NCI-H510A (cell line): ENCODE measurements at places on chromosomes 2 and 18.
A peak's percentile ranks its signal among the peaks of the same experiment; 100 is the strongest.

DNA sequence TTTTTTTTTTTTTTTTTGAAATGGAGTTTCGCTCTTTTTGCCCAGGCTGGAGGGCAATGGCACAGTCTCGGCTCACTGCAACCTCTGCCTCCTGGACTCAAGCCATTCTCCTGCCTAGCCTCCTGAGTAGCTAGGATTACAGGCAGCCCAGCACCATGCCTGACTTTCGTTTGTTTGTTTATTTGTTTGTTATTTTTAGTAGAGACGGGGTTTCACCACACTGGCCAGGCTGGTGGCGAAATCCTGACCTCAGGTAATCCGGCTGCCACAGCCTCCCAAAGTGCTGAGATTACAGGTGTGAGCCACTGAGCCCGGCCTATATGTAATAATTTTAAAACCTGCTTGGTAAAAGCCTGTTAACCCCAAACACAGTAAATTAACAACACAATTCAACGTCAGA lies 435.7 kb downstream of the LRRTM4 start:
- no peak for DNase-seq

DNA sequence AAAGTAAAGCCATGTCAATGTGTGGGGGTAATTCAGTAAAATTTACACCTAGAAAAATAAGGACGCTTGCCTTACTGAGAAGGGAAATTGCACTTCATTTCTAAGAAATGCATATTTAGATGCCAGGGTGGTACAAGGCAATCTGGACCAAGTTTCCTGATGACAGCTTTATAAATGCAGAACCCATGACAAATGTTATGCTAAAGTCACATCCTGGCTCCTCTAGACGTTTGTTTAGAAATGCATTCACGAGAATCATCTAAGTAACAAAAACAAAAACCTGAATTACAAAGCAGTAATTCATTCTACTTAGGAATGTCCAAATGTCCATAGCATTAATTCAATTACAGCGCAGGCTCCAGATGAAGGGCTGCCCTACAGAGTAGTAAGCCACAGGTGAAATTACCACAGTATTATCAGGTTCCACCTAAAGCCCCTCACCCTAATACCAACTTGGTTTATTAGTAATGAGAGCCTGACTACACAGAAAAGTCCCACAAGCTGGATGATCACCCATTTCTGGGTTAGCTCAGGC lies 49.8 kb downstream of the REV1 start:
- DNase-seq = no peak

DNA sequence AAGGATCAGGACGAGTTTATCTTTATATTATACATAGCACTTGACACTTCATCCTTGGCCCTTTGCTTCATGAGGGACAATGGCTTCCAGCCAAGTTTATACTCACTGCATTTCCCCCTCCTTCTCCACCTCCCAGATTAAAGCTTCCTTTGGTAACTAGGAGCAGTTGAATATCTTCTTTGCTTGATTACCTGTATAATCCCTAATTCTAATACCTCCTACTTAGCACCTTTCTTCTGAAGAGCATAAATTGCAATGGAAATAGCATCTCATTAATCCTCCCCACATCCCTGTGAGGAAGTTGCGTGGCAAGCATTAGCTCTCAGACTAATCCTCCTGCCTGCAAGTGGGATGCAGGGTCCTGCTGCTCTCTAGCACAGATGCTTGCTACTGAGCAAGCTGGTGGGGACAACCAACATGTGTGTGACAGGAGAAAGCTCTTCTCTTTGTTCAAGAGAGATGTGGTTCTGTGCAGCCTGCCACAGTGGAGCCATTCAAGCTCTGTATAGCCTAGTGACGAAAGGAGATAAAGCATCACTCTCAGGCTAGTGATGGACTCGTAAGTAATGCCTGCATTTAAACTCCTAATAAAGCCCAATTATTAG lies 19.1 kb downstream of the KLHL14 start:
- no peak for DNase-seq

GRCh38 chr2:5951471-5951870 lies 259.3 kb downstream of the SOX11 start:
- no peak for DNase-seq

DNA sequence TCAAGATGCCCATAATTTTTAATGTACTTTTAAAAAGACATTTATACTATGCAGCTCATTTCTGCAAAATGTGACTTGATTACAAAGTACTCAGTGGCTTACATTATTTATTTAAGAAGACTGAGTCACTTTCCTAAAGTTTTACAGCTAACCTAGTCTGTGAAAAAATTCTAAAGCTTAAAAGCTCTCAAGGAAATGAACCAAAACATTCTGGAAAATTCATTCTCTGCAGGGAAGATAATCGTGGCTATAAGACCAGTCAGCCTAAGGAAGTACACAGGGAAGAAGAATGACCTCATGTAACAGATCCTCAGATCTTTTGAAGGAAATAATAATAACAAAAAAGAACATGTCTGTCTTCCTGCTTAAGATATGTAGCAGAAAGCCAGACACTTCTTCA lies 232.1 kb upstream of the STK17B start:
- no peak for DNase-seq

- DNase-seq = no peak
Observed at GRCh38 chr2:239671471-239671870, 270.7 kb upstream of the HDAC4 start.

- no peak for DNase-seq
Observed at GRCh38 chr18:59802031-59802430, 97.8 kb upstream of the PMAIP1 start.

DNA sequence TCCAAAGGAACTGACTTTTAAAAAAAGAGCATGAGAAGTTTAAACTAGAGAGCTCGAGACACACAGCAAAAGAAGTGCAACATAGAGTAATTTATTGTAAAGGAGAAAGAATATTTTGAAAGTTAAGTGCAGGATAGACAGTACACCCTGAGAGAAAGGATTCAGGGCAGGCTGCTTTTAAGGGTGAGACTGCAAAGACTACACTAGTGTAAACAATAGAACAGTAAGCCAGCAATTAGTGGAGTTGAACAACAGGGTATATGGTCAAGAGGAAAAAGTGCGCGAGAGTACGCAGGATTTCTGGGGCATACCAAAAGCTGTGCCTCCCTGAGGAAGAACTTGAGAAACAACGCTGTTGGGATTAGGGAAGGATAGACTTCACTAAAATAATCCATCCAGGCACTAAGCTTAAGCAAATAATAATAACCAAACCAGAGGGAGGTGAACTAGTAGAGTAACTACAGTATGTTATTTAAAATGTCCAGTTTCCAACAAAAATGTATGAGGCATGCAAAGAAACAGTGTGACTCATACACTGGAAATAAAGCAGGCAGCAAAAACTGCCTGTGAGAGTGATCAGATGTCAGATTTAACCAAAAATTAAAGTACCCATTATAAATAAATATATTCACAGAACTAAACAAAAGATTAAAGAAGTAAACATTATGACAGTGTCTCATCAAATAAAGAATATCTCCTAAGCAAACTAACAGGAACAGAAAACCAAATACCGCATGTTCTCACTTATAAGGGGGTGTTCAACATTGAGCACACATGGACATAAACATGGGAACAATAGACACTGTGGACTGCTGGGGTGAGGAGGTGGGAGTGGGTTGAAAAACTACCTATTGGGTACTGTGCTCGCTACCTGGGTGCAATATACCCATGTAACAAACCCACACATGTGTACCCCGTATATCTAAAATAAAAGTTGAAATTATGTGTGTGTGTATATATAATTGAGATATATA lies 40.5 kb upstream of the EMILIN2 start:
- DNase-seq = no peak

GRCh38 chr2:143553261-143553660 lies 424.0 kb downstream of the ARHGAP15 start:
- DNase-seq = no peak

GRCh38 chr2:180004731-180005130 lies 2.4 kb downstream of the CWC22 start:
- DNase-seq = no peak

- no peak for DNase-seq
Observed at GRCh38 chr2:99624677-99625076, 134.9 kb upstream of the REV1 start.

GRCh38 chr2:69704446-69704845 lies 37.5 kb upstream of the ANXA4 start:
- no peak for DNase-seq

GRCh38 chr2:42050703-42051542 lies 3.1 kb downstream of the PKDCC start:
- DNase-seq = no peak

DNA sequence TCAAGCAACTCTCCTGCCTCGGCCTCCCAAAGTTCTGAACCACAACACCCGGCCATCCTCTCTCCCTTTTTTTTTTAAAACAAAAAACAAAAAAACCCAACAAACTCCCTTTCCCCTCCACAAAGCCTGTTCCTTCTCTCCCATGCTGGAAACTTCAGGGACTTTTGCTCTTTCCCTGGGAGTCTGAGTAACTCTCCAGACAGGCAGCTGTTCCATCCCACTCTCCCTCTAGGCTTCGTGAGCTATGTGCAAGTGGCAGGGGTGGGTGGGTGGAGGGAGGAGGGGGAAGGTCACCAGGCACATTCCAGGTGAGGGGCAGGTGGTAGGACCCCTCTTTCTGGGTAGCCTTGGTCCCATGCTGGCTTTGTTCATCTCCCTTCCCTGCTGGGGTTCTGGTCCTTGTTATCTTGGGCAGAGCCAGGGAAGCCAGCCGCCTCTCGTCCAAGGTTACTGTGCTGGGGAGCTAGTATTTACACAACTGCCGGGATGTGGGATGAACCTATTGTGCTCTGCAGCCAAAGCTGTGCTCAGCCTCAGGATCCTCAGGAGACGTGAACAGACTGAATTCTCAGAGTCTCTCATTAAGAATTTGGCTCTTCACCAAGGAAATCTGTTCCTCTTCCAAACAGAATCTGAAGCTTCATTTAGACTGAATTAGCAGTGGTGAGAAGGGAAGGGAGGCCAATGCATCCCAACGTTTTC lies 106.9 kb downstream of the LIPG start:
- DNase-seq = peak; percentile 17

DNA sequence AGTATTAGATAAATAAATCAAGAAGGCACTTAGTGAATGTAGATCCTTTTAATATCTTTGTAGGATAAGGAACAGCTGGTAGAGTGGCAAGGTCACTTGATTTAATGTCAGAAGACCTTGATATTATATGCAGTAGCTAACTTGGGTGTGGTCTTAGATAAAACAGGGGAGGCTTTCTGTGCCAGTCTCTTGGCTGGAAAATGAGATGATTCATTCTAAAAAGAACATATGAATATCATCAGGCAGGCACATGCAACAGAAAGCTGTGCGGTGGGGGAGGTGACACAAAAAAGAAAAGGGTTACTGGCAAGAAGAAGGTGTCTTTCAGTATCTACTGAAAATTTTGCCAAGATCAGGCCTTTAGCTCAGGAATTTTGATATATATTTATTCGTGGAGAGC lies 931.7 kb upstream of the CELF4 start:
- no peak for DNase-seq

- DNase-seq = peak; percentile 41
Observed at GRCh38 chr2:225002039-225002655, 40.1 kb downstream of the DOCK10 start.

DNA sequence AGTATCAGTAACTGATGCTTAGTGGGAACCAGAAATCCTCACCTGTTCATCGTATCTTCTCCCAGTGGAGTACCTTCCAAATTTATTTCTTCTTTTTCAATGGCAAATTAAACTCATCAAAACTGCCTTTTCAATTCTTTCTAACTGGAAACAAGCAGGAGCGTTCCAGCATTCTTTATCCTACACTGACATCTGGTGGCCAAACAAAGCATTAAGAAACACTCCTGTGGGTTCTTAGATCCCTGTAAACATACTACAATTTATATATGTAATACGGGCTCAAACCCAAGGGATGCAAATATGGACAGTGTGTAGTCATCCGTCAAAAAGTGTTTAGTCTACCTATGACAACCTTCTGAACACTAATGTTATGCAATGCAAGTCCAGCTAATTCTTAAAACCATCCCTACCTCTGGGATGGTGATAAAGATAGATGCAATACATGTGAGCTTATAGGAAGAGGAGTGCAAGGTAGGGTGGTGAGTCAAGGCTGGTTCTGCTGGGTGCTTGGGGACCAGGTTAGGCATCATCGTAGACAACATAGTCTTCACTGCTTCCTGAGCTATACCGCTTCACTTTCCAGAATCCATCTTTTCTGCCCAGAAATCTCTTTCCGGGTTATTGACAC lies 375.0 kb downstream of the CTNNA2 start:
- peak; percentile 1 for DNase-seq

DNA sequence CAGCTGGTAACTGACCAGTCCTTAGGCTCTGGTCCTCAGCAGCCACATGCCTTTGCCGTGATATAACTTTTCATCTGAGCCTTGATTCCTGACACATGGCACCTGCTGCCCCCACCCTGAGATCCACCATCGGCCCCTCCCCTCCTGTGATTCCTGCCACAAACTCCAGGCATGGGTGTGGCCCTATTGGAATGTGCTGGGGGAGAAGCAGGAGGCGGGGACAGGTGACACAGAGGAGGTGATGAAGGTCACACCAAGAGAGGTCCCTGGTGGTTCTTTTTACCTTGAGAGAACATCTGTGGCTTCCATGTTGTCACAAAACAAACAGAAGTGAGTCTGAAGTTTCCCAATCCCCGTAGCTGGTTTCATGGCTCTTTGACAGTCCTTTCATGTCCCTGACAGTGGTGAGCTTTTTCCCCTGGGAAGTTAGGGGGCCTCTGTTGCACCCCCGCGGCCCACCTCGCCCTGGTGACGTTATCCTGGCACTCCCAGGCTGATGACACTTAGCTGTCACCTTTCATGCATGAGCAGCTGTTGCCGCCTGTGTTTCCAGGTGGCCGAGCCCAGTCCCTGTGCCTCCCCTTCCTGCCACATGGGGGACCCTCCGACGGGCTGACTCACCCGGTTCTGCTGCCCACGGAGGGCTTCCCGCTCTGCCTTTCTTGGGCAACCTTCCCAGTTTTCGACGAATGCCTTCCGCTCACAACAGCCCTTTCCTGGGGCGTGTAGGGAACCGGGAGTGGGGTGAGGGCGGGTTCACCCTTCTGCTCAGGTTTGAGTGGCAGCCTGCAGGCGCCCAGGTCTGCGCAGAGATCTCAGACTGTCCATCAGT lies 66.3 kb upstream of the GLI2 start:
- peak; percentile 44 for DNase-seq

- DNase-seq = no peak
Observed at GRCh38 chr2:144470334-144470733, 49.6 kb downstream of the ZEB2 start.

GRCh38 chr18:3620146-3621119 lies 170.5 kb downstream of the TGIF1 start:
- DNase-seq = no peak

DNA sequence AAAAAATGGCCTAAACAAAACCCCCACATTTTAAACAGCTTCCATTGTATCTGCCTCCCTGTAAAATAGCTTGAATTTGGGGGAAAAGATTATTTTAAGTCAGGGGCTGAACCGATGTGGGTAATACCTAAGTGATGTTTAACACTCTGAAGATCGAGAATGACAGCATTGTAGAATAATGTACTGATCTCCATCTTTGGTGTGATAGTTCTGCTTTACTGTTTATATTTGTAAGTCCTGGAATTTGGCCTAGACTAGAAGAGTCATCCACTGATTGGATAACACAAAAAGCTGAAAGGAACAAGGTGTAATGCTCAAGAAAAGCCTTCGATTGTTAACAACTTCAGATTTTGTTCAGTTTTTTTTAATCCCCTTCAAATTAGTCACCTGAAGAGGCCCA lies 53.8 kb upstream of the CCDC68 start:
- DNase-seq = no peak

- DNase-seq = no peak
Observed at GRCh38 chr2:220162320-220162719, 534.9 kb downstream of the SLC4A3 start.
